ENCODE measurements at places on chromosomes 4 and X. TPM values are rescaled to one million over a fixed set of nuclear protein-coding genes. Genes with fewer than 3 reads are reported as not detected.

DNA sequence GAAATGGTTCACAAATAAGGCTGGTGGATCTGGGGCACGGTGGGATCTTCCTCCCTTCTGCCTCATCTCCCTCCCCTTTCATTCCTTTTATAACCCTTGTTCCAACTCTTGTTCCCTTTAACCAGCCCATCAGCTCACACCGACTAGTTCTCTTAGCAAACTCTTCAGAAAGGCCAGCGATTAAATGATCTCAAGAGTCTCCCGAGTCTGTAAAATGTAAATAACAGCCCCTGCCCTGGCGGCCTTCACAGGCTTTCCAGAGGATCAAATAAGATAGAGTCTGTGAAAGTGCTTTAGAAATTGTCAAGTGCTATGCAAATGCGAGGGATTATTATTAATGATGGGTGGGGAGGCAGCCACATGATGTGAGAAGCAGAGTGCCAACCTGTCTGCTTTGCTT lies 27.1 kb downstream of the TSC22D3 start:
- H3K4me1 ChIP-seq: peaks cover 50% of the 10 kb centered on the region
- H3K4me3 ChIP-seq: no peak overlapping the region
- H3K27ac ChIP-seq: peak overlapping the region; percentile 59
- H3K36me3 ChIP-seq: no peaks in the 10 kb centered on the region
- H3K27me3 ChIP-seq: no peaks in the 10 kb centered on the region
- DNase-seq: no peak

DNA sequence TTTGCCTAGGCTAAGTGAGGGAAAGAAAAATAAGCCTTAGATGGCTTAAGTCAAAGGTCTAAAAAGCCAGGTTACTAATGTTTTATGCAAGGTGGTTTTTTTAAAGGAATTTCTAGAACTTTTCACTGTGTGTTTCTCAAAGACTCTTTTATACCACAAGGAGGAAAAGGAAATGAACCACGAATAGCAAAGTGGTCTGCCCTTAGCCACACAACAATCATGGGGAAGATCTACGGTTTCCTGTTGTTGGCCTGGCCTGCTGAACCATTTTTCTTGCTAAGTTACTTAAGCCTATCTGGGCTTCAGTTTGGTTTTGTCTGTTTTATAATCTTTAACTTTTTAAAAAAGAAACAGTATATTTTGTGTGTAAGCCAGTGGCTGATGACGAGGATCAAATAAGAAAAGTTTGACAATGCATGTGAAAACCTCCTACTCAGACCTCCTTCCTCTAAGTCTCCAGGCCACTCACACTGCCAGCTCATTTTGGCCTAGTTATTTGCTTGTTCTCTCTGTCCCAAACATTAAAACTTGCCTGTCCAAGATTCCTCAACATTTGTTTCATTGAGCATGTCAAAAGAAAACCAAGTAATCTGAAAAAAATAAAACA lies 56.7 kb upstream of the COL25A1 start:
- no peak overlapping the region for H3K4me3 ChIP-seq
- H3K4me1 ChIP-seq: no peaks in the 10 kb centered on the region
- DNase-seq: no peak

GRCh38 chr4:118396881-118397622 lies 44.2 kb upstream of the PRSS12 start:
- no peak for DNase-seq
- no peaks in the 10 kb centered on the region for H3K4me1 ChIP-seq
- no peaks in the 10 kb centered on the region for H3K36me3 ChIP-seq
- H3K4me3 ChIP-seq: no peak overlapping the region

Gene SULT1B1
- 0.41 TPM for total RNA-seq

DNA sequence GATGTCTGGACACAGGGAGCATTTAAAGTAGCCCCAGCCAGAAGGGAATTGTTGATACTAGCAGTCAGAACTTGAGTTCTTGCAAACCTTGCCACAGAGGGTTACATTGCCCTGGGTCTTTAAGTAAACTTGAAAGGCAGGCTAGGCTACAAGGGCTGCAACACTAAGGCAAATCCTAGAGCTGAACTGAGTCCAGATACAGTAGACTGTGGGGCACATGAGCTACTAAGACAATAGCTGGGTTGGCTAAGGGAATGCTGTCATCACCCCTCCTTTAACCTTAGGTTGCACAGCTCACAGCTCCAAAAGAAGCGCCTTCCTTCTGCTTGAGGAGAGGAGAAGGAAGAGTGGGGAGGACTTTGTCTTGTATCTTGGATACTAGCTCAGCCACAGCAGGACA lies 35.6 kb downstream of the SH3BGRL start:
- no peak overlapping the region for H3K4me3 ChIP-seq
- H3K4me1 ChIP-seq: no peaks in the 10 kb centered on the region
- no peaks in the 10 kb centered on the region for H3K36me3 ChIP-seq
- DNase-seq: no peak
- no peaks in the 10 kb centered on the region for H3K27me3 ChIP-seq
- H3K27ac ChIP-seq: no peak overlapping the region

- no peaks in the 10 kb centered on the region for H3K27me3 ChIP-seq
- no peaks in the 10 kb centered on the region for H3K4me1 ChIP-seq
- H3K36me3 ChIP-seq: no peaks in the 10 kb centered on the region
Observed at GRCh38 chrX:84168095-84168494, 19.9 kb downstream of the RPS6KA6 start.

Gene PHF8
- total RNA-seq: 21.7 TPM

- H3K27me3 ChIP-seq: no peaks in the 10 kb centered on the region
- peak overlapping the region; percentile 79 for H3K27ac ChIP-seq
- DNase-seq: no peak
- peaks cover 59% of the 10 kb centered on the region for H3K4me1 ChIP-seq
- H3K36me3 ChIP-seq: no peaks in the 10 kb centered on the region
Observed at GRCh38 chr4:184812199-184812542, 13.6 kb downstream of the ACSL1 start.

Gene CXorf65
- total RNA-seq: not detected

DNA sequence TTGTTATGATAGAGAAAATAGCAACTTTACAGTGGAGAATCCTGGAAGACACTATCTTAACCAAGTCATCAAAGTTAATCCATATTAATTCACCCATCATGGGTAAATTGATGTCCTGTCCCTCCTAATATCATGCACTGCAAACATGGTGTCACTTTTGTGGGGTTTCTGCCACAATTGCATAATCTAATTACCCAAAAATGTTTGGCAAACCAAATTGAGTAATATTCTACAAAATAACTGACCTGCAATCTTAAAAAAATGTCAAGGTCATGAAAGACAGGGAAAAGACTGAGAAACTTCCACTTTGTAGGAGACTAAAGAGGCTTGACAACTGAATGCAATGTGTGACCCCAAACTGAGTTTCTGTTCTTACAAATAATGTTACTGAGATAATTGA lies 37.1 kb upstream of the PLAC8 start:
- no peaks in the 10 kb centered on the region for H3K27me3 ChIP-seq
- H3K27ac ChIP-seq: no peak overlapping the region
- H3K36me3 ChIP-seq: no peaks in the 10 kb centered on the region
- DNase-seq: no peak
- H3K4me1 ChIP-seq: peaks cover 17% of the 10 kb centered on the region
- no peak overlapping the region for H3K4me3 ChIP-seq

DNA sequence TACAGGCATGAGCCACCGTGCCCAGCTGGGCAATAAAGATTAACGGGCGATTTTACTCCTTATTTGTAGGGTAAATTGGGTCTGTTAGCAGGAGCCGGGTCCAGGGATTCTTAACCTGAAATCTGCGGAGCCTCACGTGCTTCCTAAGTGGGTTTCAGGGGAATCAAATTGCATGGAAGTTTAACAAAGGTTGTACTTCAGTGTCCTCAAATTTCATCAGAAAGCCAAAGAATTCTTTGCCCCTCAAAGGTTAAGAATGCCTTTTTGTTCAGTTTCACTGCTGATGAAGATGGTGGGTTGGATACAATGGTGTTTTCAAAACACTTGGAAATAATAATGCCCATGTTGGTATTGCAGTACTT lies 67.9 kb downstream of the AFF1 start:
- no peak overlapping the region for H3K27ac ChIP-seq
- peaks cover 5% of the 10 kb centered on the region for H3K4me1 ChIP-seq
- no peaks in the 10 kb centered on the region for H3K36me3 ChIP-seq
- H3K27me3 ChIP-seq: no peaks in the 10 kb centered on the region
- no peak overlapping the region for H3K4me3 ChIP-seq
- DNase-seq: no peak

- no peak overlapping the region for H3K27ac ChIP-seq
- no peak for DNase-seq
- no peaks in the 10 kb centered on the region for H3K27me3 ChIP-seq
- H3K4me3 ChIP-seq: no peak overlapping the region
Observed at GRCh38 chr4:189804894-189805293, 135.8 kb upstream of the FRG1 start.

GRCh38 chr4:35926788-35927187 lies 317.5 kb downstream of the ARAP2 start:
- H3K4me3 ChIP-seq: no peak overlapping the region
- DNase-seq: no peak
- no peaks in the 10 kb centered on the region for H3K4me1 ChIP-seq

Gene PRSS12
- total RNA-seq: 0.14 TPM

Gene ADGRL3
- 10.8 TPM for total RNA-seq

- H3K4me1 ChIP-seq: no peaks in the 10 kb centered on the region
- no peak overlapping the region for H3K4me3 ChIP-seq
- no peaks in the 10 kb centered on the region for H3K36me3 ChIP-seq
Observed at GRCh38 chr4:25901030-25901430, 13.0 kb upstream of the SMIM20 start.

GRCh38 chr4:77488882-77489281 lies 116.7 kb upstream of the CXCL13 start:
- DNase-seq: no peak
- H3K36me3 ChIP-seq: no peaks in the 10 kb centered on the region
- no peak overlapping the region for H3K27ac ChIP-seq
- no peaks in the 10 kb centered on the region for H3K4me1 ChIP-seq

DNA sequence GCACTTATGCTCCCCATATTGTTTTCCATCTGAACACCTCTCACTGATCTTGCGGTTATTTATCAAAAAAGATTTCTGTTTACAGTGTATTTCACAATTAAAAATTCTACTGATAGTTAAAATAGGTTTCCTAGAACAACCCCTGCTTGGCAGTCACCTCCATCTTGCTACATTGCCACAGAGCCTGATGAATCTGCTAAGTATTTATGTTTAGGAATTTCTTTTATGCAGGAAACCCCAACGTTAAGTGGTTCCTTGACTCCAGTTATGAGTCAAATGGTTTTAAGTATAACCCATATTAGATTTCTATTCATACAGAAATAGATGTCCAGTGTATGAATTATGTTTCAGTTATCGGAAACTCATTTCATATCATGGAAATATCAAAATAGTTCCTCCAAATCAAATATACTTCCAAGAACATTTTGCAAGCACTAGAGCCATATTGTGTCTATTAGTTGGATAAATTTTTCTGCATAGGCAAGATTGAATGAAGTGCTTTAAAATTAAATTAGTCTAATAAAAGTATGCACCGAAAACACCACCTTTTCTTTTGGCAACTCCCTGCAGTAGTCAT lies 20.6 kb downstream of the GALNT7 start:
- H3K36me3 ChIP-seq: no peaks in the 10 kb centered on the region
- H3K4me1 ChIP-seq: no peaks in the 10 kb centered on the region
- DNase-seq: no peak
- no peaks in the 10 kb centered on the region for H3K27me3 ChIP-seq
- H3K4me3 ChIP-seq: no peak overlapping the region

Measured in adrenal gland (tissue), 19 donors.